ENCODE measurements at places on chromosomes 5 and 9.
A peak's percentile ranks its signal among the peaks of the same experiment; 100 is the strongest.

DNA sequence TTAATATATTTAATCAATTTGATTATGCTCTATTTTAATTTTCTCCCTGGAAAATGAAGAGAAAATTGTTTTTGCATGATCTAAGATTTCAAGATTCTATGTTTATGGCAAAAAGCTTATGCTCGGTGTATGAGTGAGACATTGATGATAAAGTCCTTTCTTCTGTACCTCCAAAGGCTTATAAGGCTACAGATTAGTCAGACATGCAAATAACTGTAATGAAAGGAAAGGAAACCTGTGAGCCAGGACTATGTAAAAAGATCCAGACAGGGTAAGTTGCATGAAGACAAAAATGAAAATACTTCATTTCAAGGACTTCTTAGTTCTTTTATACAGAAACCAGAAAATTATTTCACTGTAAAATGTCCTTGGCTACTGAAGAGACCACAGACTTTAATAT, 52.2 kb upstream of the EDIL3 start:
- DNase-seq = no peak

GRCh38 chr9:131736431-131736830, 3.4 kb downstream of the RAPGEF1 start:
- DNase-seq = peak; percentile 61

DNA sequence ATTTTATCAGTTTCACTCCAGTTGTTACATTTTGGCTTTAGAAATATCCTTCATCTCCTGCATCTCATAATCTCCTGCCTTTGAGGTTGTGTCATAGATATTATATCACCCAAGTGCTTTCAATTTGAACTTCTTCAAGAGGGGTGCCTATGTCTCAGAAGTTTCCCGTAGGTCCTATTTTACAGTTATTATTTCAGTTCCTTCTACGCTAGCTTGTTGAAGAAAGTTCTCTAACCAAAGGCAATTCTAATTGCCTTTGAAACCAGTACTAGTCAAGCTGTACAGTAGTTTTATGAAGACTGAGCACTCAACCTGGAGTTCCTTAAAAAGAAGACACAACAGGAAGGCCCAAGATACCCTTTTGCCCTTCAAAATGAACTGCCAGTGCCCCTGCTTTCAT, 116.4 kb downstream of the ZCCHC7 start:
- peak; percentile 13 for DNase-seq

- no peak for DNase-seq
Measured at GRCh38 chr5:82095536-82095935, 123.7 kb downstream of the ATG10 start.

GRCh38 chr5:108523360-108523759, 141.5 kb upstream of the FBXL17 start:
- DNase-seq = peak; percentile 5

DNA sequence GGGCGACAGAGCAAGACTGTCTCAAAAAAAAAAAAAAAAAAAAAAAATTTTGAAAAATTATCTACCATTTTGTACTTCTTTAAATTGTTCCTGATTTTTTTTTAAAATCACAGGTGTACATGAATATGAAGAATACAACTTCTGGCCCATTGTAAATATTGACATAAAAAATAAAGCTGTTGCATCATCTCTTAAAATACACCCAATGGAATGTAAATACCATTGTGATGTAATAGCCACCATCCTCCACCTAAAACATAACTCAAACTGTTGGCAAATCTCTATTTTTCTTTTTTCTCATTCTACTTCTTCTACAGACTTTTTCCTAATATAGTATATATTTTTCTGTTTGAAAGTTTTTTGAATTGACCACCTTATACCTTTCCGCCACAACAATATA, 61.0 kb upstream of the TEX48 start:
- peak; percentile 30 for DNase-seq

- DNase-seq = no peak
Measured at GRCh38 chr5:137611794-137612435, 112.8 kb upstream of the SPOCK1 start.

GRCh38 chr9:109143881-109144562, 23.0 kb downstream of the FRRS1L start:
- DNase-seq = peak; percentile 37

- DNase-seq = no peak
Measured at GRCh38 chr5:52543594-52543993, 244.1 kb upstream of the ITGA1 start.

- no peak for DNase-seq
Measured at GRCh38 chr5:24141046-24141445, 503.7 kb downstream of the CDH10 start.

DNA sequence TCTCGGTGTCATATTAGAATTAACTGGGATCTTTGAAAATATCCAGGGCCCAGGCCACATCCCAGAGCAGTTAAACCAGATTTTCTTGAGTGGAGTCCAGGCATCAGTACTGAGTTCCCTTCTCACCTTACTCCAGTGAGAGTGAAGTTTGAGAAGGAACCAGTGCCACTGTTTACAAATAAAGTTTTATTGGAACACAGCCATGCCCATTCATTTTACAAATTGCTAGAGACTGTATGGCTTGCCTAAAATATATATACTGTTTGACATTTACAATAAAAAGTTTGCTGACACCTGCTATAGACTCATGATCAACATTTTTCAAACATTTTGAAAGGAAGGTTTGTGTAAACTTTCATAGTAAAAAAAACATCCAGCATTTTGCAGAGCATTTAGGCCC, 63.7 kb upstream of the DMRT3 start:
- DNase-seq = no peak

DNA sequence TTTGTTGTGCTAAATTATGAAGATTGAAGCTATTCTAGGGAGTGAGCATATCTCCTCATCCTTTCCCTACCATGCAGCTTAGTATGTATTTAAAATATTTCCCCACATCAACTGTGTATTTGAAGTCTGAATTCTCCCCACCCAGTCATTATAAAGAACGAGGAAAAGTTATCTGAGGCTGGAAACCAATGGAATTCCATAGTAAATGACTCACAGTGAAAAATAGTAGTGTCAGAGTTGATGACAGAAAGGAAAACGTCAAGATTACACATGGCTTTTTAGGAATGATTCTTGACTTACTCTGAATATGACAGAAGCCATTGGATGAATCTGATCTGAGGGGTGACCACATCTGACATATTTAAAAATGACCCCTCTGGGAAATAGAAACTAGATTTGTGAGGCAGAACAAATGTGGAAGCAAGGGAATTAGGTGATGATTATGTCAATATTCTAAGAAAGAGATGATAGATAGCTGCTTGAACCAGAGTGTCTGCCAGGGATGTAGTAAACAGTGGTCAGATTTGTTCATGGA, 1768.9 kb upstream of the CDH9 start:
- no peak for DNase-seq

- no peak for DNase-seq
Measured at GRCh38 chr5:76535577-76535976, 87.6 kb downstream of the F2RL2 start.

DNA sequence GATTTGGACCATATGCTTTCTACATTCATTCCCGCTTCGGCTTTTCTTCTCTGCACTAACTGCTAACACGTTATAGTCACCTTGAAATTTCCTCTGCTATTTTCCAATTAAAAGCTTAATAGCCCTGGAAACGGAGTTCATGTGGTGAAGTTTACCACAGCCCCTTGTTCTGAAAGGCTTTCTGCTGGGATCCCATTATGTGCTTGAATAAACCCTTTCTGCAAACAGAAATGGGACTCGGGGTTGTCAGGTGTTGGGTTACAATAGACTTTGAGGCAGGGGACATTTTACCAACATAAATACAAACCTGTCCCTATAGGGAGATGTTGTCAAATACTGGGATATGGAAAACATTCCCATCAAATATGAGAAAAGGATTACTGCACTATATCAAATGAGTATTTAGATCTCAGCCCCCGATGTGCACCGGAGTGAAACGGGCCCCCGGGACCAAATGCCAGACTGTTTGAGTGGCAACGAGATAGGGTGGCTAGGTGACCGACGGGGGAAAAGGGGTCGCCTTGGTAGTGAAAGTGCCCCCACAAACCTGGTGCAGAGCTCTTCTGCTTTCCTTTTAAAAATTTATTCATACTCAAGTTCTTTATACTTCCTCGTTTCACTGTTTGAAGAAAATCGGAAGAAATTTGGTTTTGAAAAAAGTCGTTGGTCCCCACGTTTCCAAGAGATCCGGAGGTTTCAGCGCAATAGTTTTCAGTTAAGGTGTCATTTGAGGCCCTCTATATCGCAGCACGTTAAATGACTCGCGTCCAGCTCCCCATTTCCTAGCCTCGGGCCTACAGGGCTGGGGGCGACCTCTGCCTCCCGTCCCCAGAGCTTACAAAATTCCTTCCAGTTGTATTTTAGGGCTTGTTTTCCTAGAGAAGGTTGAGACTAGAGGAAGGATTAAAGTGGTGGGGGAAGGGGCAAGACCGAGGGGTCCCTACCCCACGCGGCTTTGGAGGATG, 2.1 kb upstream of the DMRT3 start:
- no peak for DNase-seq

DNA sequence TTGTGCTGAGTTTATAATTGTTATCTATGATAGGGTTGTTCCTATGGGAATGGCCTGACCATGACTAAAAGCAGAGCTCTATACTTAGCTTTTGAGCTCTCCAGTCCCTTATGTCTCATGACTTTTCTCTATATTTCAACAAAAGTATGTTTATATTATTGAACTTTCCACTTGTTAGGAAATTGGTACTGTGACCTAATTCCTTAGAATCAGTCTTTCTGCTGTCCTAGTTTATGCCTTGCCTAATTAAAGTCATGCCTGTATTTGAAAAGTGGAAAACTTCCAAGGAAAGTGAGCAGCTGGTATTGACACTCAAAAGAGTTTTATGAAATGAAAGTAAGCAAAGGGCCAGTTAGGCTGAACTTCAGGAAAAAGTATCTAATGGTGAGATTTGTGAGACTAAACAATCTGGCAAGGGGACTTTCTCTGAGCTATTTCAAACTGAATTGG, 68.6 kb downstream of the XRCC4 start:
- DNase-seq = no peak

- DNase-seq = no peak
Measured at GRCh38 chr5:37248421-37248969, 681 bp downstream of the CPLANE1 start.

DNA sequence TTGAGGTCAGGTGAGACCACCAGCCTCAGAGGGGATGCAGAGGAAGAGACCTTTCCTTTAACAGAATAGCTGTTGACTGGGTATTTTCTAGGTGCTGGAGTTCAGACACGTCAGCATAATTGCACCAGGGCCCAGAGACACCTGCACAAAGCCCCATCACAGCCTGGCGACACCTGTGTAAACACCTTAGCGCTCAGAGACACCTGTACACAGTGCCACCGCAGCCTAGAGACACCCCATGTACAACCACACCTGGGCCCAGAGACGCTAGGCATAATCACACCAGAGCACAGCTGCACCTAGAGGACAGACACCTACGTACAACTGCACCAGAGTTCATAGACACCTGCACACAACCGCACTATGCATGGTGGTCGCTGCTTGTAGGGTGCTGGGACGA, 1.0 kb downstream of the TRIP13 start:
- DNase-seq = no peak

GRCh38 chr5:173920024-173920753, 32.0 kb downstream of the CPEB4 start:
- peak; percentile 70 for DNase-seq

DNA sequence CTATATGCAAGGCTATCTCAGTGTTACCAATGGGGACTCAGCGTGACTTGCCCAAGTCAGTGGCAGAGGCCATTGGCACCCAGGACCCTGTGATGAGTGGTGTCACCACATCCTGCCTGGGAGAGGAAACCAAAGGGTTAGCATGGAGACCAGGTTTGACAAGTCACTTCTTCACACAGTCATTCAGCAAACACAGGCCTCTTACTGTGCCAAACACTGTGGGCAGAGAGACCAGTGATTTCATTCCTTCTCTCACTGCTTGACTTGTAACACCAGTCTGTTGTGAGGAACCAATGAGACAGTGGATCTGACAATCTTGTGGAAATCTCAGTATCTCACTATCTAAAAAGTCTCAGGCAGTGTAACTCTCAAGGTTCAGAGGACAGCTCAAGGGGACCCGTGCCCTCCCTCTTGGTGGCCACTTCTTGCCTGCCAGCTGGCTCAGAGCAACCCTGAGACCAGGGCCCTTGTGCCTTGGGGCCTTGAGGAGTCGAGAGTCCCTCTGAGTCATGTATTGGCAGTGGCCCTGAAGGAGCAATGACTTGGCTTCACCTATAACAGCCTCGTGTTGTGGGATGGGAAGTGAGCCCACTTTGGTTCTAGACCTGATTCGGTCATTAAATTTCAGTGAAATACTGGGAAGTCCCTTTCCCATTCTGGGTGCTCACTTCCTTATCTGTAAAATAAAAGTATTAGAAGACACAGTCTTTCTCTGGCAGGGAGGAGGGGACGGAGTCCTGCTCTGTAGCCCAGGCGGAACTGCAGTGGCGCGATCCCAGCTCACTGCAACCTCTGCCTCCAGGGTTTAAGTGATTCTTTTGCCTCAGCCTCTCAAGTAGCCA, 1.6 kb downstream of the FABP6 start:
- peak; percentile 95 for DNase-seq

- no peak for DNase-seq
Measured at GRCh38 chr5:55037046-55037771, 13.2 kb downstream of the GZMK start.

DNA sequence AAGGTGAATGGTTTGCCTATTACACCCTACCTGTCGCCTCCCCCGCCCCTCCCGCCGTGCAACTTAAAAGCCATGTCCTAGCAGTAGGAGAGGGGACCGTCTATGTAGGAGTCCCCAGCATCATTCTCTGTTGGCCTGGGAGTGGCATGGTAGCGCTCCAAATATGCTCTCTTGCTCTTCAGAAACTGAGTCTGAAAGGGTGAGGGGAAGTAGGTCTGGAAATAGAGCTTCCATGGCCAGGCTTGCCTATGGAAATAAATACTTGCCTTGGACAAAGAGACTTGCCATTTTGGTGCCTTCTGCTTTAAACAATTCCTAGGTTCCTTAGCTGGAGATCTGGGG, 1.4 kb downstream of the RGS7BP start:
- DNase-seq = no peak

DNA sequence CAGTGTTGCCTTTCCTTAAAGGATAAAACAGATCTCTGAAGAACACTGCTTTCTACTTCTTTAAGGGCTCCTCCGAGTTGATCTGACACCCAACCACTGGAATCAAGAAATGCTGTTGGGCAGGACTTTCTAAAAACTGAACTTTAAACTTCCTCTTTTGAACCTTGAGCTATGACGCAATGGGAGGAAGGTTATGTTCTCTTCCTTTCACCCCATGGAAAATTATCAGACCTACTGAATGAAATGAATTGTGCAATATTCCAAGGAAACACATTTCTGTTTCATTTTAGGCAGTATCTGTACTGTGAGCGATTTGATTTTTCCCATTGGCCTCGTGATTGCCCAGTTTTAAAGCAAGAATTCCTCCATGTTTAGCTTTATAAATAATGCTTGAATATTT, 206.0 kb upstream of the PRR16 start:
- peak; percentile 96 for DNase-seq

DNA sequence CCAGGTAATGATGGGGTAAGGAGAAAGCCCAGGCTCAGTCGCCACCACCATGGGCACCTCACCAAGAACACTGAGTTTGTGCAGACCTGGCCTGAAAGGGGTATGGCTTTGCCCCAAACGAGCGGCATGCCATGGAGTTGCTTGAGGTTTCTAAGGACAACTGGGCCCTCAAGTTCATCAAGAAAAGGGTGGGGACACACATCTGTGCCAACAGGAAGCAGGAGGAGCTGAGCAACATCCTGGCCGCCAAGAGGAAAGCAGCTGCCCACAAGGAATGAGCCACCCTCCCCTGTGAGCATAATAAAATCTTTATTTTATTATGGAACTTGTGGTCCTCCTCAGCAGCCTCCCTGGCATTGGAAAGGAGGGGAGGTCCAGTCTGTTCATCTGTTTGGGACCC, 23.8 kb downstream of the CD14 start:
- peak; percentile 88 for DNase-seq

GRCh38 chr9:98117984-98118639, 910 bp downstream of the TRIM14 start:
- peak; percentile 63 for DNase-seq

Data from inflammatory macrophage treated with lipopolysaccharide for 4 hours (primary cell).